NCI-H187 treated with DMSO at 0.1 percent for 48 hours (cell line): ENCODE measurements at places on chromosomes 13 and 19.

DNA sequence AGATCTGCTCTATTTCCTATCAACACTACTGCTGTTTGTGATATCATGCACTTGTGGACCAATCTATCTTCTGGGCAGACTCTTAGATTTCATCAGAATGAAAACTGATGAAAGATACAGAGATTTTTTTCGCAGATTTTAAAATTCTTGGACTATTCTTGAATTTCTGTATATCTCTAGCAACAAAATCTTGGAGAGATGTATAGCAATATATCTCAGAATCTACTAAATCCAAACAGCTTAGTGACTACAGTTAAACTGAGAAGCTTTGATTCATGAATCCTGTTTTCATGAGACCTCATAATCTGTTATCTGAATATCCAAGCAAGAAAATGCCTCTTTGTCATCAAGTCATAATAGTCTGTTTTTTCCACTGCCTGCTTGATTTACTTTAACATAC, 28.0 kb upstream of the FREM2 start:
- no peak for DNase-seq

- no peak for DNase-seq
These were observed 14.2 kb upstream of the RASA3 start for GRCh38 chr13:114146629-114147028.

DNA sequence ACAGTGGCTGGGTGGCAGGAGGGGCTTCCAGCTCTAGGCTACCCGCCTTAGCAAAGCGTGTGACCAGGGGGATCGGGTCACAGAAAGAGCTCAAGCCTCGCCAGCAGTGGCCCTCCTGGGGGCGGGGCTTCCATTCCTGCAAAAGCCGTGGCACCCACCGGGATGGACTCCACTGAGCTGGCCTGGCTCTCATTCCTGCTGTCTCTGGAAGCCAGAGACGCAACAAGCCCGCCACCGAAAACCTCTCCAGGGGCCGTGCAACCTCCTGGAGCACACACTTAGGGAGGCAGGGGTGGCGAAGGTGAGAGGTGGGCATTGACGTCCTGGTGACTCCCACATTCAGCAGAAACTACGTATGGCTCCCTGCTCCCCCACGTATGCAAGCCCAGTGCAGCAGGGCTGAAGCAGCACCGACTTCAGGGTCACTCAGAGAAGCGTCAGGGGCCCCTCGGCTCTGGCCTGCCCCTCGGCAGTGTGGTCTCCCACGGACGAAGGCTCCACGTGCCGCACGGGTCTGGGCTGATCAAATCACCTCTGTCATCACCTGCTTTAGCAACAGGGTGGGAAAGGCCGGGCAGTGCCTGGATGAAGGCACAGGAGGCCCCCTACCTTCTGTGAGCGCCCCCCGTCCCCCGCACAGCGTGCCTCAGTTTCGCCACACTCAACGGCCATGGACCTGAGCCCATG, 3.1 kb downstream of the C19orf25 start:
- no peak for DNase-seq

DNA sequence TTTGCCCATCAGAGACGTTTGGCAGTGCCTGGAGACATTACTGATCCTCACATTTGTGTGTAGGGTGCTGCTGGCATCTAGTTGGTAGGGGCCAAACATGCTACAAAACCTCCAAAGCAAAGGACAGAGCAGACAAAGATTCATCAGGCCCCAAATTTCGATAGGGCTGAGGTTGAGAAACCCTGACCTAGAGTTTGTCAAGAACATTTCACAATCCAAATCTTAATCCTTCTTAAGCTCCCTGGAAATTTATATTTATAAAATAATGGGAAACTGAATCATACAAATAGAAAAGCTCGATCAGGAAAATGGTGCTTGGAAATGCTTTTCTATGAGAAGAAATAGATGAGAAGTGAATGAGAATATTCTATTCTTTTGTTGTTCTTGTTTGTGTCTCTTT, 273.6 kb downstream of the DCT start:
- no peak for DNase-seq

DNA sequence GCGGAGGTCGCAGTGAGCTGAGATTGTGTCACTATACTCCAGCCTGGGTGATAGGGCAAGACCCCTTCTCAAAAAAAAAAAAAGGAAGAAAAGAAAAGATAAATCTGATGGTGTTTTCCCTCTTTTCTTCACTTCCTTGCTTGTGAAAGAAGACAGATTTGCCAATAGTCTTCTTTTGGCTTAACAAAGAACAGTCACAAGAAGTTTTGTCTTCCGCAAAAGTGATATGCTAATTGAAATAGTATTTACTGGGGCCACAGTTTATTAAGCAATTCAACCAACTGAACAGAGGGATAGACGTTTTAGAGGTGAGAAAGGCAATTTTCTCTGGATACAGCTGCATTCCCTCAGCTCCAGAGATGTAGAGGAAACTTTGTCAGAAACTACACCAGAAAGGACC, 22.9 kb upstream of the PLAUR start:
- DNase-seq = no peak

GRCh38 chr19:13007292-13008045, 12.2 kb downstream of the NFIX start:
- no peak for DNase-seq

- no peak for DNase-seq
These were observed 154.8 kb downstream of the COG6 start for GRCh38 chr13:39810091-39810877.

GRCh38 chr19:46815833-46816627, 27.6 kb upstream of the SLC1A5 start:
- DNase-seq = no peak

DNA sequence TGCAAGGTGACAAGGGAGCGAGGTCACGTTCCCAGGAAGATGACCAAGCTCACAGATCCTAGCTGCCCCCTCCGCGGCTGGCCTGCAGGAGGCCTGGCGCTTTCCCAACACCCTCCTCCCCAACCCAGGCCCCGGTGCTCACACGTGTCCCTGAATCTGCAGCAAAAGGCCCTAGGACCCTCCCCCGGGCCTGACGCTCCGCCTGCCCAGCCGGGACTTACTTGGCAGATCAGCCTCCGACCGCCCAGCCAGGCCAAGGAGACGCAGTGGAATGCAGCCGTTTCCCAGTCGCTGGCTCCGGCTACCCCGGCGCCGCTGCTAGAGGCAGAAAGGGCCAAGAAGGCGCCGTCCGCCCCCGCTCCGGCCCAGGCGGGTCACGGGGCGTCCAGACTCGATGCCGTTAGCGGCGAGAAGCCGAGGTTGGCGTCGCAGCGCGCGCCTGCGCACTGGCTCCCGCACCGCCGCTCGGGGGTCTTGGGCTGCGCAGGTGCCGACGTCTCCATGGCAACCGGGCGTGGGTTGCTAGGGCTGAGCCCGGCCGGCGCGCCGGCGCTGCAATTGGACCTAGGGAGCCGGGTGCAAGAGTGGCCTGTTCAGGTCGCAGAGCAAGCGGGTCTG, at the start of gene PNMA8A:
TSS of gene PNMA8A (minus strand) at position 448 of the 618 bp plus-strand sequence. CDS start 528 bp downstream, outside the sequence.
- no peak for DNase-seq

DNA sequence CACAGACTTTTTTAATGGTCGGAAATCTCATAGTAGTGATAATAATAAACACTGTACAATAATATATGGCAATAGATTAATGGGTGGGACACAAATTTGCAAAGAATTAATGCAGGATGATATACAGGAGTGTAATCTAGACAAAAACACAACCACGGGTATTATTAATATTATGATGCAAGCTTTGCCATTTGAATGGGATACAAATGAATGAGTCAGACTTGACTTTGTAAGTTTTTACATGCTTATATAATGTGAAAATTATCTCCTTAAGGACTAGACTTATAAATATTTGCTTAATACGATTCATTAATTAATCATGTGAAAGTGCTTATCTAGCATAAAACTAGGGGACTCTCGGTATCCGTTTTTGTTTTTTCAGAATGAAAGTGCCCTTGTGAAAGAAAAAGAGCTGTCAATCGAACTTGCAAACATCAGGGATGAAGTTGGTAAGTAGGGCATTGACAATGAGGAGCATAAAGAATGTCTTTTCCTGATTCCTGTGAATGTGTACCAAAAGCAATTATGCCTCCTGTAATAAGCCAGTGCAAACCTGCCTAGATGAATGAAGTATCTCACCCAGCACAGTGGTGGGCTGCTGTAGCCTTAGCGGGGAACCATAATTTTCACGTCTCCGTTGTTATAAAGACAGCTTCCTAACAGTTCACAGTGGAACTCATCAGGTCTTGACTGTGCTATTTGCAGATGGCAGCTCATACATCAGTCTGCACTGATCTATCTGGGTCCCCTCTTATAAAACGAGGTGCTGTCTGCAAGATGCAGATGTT, 155.7 kb downstream of the SLC7A1 start:
- DNase-seq = no peak

GRCh38 chr13:36385489-36385888, 39.3 kb upstream of the SPART start:
- no peak for DNase-seq

DNA sequence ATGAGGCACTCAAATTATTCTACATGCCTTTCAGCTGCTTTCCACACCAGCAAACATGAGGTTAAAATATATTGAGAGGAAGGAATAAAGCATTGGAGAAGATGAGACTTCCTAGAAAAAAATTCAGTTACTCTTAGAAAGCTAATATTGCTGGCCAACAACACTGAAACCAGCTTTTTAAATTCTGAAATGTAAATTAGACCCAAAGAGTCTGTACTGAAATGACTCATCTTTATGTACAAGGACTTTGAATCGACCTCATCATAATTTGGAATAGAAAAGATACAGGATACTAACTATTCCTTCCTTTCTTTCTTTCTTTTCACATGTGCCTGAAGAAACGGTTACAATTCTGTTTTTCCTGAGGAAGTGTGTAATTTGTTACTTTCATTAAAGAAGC, 6.5 kb upstream of the HSPH1 start:
- no peak for DNase-seq

DNA sequence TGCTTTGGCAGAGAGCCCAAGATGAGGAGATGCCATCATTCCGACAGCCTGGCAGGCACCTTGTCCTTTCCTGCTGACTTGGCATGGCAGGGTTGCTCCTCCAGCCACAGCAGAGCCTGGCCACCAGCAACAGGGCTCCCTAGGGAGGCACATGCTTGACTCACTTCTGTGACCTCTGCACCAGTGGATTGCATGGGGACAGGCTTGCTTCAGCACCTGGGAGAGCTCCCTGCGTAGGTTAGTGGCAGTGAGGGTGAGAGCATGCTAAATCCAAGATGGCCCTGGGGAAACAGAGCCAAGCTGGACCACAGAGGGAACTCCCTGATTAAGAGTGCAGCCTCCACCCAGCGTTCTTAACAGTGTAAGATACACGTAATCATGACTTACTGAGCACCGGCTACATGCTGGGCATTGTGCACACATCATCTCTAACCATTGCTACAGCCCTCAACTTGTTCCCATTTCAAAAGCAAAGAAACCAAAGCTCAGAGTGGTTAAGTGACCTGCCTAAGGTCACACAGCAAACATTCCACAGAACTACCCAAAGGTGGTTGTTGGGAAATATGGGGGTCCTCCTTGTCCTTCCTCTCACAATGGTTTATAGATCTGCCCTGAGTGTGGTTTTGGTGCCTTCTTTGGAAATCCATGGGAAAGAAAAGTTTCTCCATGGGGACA, 116.6 kb upstream of the UQCRFS1 start:
- no peak for DNase-seq

DNA sequence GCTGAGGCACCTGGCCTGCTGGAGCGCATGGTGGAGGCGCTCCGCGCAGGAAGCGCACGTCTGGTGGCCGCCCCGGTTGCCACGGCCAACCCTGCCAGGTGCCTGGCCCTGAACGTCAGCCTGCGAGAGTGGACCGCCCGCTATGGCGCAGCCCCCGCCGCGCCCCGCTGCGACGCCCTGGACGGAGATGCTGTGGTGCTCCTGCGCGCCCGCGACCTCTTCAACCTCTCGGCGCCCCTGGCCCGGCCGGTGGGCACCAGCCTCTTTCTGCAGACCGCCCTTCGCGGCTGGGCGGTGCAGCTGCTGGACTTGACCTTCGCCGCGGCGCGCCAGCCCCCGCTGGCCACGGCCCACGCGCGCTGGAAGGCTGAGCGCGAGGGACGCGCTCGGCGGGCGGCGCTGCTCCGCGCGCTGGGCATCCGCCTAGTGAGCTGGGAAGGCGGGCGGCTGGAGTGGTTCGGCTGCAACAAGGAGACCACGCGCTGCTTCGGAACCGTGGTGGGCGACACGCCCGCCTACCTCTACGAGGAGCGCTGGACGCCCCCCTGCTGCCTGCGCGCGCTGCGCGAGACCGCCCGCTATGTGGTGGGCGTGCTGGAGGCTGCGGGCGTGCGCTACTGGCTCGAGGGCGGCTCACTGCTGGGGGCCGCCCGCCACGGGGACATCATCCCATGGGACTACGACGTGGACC, 9.7 kb upstream of the STRN4 start:
- no peak for DNase-seq

- DNase-seq = no peak
These were observed 201.3 kb upstream of the SERP2 start for GRCh38 chr13:44172281-44172810.

- DNase-seq = no peak
These were observed 7.9 kb upstream of the AKAP8L start for GRCh38 chr19:15426485-15427349.

DNA sequence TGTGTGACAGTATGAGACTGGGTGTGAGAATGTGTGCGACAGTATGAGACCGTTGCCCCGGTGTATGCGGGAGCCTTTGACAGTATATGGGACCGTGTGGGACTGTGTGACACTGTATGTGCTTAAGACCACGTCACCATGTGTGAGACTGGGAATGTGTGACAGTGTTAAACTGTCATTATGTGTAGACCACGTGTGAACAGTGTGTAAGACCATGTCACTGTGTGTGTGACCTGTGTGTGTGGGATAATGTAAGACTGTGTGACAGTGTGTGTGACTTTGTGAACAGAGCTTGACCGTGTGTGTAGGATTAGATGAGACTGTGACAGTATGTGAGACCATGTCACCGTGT, 549 bp downstream of the ZNF583 start:
- no peak for DNase-seq

DNA sequence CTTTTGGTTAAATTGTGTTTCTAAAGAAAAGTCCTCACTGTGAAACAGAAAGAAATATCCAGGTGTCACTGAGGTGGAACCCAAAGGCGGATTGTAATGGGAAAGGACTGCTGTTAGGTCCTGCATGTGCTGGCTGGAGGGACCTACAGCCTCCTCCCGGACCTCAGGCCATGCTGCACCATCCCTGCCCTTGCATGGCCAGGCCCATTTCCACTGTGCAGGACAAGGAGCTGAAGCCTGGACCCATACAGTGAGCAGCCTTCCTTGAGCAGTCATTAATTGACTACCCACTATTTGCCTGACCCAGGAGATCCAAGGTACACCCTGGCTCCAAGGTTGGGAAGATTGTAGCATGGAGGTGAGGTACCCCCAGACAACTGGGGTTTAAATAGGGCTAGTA, 17.6 kb downstream of the VSTM2B start:
- no peak for DNase-seq

- no peak for DNase-seq
These were observed 22.2 kb downstream of the ZNF175 start for GRCh38 chr19:51593138-51593890.

GRCh38 chr19:12994701-12995595, at the start of gene NFIX:
Gene NFIX (plus strand): TSS chr19:12995475. CDS start chr19:12995838, 363 bp downstream.
- no peak for DNase-seq

- no peak for DNase-seq
These were observed 1405.1 kb downstream of the PCDH9 start for GRCh38 chr13:65825039-65825438.

GRCh38 chr13:76647550-76647949, 238.7 kb downstream of the KCTD12 start:
- no peak for DNase-seq

GRCh38 chr19:55642153-55643002, 1.1 kb upstream of the ZNF581 start:
- DNase-seq = no peak
